Ovary (tissue), 10 donors: ENCODE measurements at places on chromosomes 4 and X.

DNA sequence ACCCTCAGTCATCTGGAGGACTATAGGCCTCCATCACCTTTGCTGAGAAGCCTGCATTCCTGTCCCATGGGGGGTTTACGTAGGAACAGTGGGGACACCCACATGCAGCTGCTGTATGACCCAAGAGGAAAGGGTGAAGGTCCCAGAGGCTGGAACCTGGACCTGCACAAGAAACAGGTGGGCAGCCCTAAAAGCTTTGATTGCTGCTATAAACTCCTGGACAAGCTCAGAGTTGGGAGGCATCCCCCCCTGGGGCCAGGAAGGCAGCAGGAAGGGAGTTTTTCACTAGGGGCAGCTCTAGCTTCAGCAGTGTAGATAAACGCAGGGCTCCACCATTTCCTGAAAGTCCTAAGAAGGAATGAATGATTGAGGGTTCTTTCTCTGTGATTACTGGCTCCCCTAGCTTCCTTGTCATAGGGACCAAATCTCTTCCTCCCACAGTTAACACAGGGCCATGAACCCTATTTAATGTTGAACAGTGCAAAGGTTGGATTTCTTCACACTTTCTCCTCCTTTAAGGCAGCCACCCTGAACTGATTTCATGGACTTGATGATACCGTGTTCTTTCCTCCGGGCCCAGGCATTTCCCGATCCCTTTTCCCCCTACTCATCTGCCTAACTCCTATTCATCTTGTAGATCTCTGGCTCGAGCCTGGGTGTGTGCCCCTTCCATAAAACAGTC lies 84.2 kb downstream of the CHRNA9 start:
- no peak for DNase-seq

- DNase-seq: no peak
Observed at GRCh38 chr4:25095837-25096236, 64.4 kb downstream of the SEPSECS start.

DNA sequence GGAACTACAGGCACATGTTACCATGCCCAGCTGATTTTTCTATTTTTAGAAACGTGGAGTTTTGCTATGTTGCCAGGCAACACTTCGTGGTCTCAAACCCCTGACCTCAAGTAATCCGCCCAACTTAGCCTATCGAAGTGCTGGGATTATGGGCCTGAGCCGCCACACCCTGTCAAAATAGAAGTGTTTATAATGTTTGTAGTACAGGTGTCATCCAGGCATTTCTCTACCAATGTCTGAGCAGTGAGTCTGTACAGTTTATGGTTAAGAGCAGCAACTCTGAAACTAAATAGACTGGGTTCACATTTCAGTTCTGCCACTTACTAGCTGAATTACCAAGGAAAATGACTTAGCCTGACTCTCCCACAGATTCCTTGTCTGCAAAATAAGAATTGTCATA lies 460.4 kb upstream of the GALNT7 start:
- no peak for DNase-seq

GRCh38 chrX:52015794-52016193 lies 53.2 kb downstream of the MAGED4B start:
- DNase-seq: no peak

DNA sequence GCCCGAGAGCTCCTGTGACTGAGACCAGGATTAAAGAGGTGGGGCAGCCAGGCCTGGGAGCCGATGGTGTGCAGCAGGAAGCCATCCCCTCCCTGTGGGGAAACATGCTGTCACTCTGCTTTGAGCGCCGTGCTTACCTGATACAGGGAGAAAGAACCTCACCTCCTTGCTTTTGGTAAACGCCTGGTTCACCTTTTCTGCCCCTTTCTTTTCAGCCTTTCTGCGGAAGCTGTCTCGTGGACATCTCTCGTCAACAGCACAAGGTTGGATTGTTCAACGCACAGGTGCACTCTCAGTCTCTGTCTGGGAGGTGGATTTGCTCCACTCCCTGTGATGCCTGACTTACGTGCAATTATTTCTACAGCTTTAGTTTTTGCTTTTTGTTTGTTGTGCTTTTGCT lies 12.0 kb downstream of the ZFYVE28 start:
- DNase-seq: no peak

GRCh38 chr4:107793996-107794395 lies 30.7 kb upstream of the SGMS2 start:
- DNase-seq: no peak

- no peak for DNase-seq
Observed at GRCh38 chr4:112896609-112897190, 152.8 kb upstream of the ANK2 start.

DNA sequence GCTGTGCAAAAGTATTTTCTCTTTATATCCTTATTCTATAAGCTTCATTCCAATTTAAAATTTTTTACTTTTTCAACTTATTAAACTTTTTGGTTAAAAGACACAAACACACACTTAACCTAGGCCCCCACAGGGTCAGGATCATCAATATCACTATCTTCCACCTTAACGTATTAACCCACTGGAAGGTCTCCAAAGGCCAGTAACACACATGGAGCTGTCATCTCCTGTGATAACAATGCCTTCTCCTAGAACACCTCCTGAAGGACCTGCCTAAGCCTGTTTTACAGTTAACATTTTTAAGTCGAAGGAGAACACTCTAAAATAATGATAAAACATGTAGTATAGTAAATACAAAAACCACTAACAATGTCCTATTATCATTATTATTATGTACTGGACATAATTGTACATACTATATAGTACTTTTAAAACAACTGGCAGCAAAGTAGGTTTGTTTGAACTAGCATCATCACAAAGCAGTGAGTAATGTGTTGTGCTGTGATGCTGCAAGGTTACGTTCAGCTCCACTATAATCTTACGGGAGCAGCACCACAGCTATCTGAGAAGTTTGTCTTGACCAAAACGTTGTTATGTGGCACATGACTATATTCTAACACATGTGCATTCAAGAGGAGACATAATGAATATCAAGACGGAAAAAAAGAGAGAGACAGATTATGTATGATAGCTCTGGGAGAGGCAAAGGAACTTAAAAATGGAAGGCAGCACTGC lies 33.7 kb downstream of the DHX15 start:
- no peak for DNase-seq

GRCh38 chr4:141275834-141276233 lies 55.1 kb downstream of the ZNF330 start:
- no peak for DNase-seq

- no peak for DNase-seq
Observed at GRCh38 chr4:99403380-99404184, 31.6 kb downstream of the ADH7 start.

DNA sequence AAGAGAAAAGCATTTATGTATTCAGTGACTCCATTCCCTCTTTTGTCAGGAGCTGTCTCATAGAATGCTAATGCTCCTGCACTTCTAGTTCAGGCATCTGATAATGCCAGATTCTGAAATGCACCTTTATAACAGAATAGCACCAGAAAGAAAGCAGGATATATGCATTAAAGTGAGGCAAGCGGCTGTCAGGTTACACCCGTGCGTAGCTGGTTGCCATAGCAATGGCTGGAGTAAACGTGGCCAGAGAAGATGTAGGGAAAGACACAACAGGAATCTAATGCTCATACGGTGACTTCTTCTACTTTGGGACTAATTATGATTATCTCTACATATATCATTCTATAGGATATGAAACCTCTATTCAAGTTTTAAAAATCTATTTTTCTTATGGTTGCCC lies 5.9 kb downstream of the EMCN start:
- DNase-seq: no peak
